ENCODE measurements at places on chromosomes 16 and 17. TPM values are rescaled to one million over a fixed set of nuclear protein-coding genes. Genes with fewer than 3 reads are reported as not detected.

CCL17 gene
- not detected for total RNA-seq

GRCh38 chr17:15036238-15036637 is 228.9 kb downstream of the PMP22 start:
- H3K27me3 ChIP-seq = no peaks in the 10 kb centered on the region
- no peaks in the 10 kb centered on the region for H3K4me1 ChIP-seq
- no peak overlapping the region for H3K27ac ChIP-seq
- H3K4me3 ChIP-seq = no peak overlapping the region

DNA sequence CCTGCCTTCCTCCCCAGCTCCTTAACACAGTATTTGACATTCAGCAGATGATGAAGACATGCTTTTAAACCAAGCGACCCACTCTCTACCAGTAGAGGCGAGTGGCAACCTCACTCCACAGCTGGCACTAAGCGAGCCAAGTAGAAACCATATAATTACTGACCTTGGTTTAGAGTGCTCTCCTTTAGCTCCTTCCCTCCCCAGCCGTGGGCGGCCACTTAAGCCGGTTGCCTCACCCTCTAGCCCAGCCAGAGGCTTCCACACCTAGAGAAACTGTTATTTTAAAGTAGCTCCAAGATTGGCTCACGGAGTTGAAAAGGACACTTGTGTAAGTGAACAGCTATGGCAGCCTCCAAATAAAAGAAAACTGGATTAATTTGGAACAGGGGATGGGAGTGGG is 109.1 kb upstream of the CRHR1 start:
- no peak overlapping the region for H3K27ac ChIP-seq
- no peaks in the 10 kb centered on the region for H3K4me1 ChIP-seq
- DNase-seq = no peak
- no peaks in the 10 kb centered on the region for H3K36me3 ChIP-seq
- no peaks in the 10 kb centered on the region for H3K27me3 ChIP-seq

- no peak for DNase-seq
- peaks cover 10% of the 10 kb centered on the region for H3K4me1 ChIP-seq
- no peak overlapping the region for H3K4me3 ChIP-seq
Observed at GRCh38 chr17:68210570-68211315, 37.1 kb upstream of the AMZ2 start.

- no peaks in the 10 kb centered on the region for H3K36me3 ChIP-seq
- no peak overlapping the region for H3K4me3 ChIP-seq
- DNase-seq = no peak
- H3K27ac ChIP-seq = no peak overlapping the region
Observed at GRCh38 chr16:50197582-50197981, 44.5 kb downstream of the TENT4B start.

DNA sequence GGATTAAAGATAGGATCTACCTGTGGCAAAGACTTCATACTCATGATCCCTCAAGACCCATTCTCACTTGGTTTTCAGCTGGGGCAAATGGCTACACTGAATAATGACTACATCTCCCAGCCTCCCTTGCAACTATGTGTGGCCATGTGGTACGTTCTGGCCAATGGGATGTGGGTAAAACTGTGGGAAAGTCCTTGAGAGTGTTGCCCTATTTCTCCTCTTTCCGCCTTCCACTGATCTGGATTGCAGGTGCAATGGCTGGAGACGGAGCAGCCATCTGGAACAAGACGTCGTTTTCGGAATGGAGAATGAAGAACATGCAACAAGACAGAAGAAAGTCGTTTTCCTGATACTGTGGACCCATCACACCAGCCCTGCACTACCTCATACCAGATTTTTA is 48.5 kb downstream of the HAPSTR1 start:
- H3K27ac ChIP-seq = no peak overlapping the region
- H3K36me3 ChIP-seq = no peaks in the 10 kb centered on the region
- H3K4me3 ChIP-seq = no peak overlapping the region
- H3K4me1 ChIP-seq = peaks cover 5% of the 10 kb centered on the region
- no peaks in the 10 kb centered on the region for H3K27me3 ChIP-seq
- no peak for DNase-seq

NETO2 gene
- 3.1 TPM for total RNA-seq

DNA sequence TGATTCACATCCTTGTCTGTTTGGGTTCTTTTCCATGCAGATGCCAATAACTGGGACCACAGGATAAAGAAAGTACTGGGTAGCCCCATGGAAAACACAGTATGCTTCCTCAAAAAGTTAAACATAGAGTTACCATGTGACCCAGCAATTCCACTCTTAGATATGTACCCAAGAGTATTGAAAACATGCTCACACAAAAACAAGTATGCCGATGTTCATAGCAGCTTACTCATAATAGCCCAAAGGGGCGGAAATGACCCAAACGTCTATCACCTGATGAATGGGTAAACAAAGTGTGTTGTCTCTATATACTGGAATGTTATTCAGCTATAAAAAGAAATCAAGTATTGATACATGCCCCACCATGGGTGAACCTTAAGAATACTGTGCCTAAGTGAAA is 55.4 kb downstream of the CYB5B start:
- H3K4me3 ChIP-seq = no peak overlapping the region
- H3K4me1 ChIP-seq = no peaks in the 10 kb centered on the region
- no peak overlapping the region for H3K27ac ChIP-seq
- no peaks in the 10 kb centered on the region for H3K27me3 ChIP-seq
- DNase-seq = no peak
- no peaks in the 10 kb centered on the region for H3K36me3 ChIP-seq

DNA sequence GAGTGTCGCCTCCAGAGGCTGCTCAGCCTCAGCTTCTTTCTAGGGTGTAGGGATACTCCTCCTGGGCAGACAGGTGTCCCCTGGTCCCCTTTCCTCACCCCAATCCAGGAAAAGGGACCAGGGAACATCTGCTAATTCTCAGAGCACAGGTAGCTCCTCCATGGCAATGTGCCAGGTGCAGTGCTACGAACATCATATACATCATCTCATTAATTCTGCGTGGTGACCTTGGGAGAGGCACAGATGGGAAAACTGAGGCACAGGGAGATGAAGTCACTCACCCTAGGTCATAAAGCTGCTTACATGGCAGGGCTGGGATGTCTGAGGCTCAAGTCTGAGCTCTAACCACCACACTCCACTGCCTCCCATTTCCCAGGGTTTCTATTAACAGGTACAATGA is 11.7 kb downstream of the HDAC5 start:
- peak overlapping the region; percentile 70 for H3K27ac ChIP-seq
- DNase-seq = no peak
- no peak overlapping the region for H3K4me3 ChIP-seq
- no peaks in the 10 kb centered on the region for H3K27me3 ChIP-seq

DNA sequence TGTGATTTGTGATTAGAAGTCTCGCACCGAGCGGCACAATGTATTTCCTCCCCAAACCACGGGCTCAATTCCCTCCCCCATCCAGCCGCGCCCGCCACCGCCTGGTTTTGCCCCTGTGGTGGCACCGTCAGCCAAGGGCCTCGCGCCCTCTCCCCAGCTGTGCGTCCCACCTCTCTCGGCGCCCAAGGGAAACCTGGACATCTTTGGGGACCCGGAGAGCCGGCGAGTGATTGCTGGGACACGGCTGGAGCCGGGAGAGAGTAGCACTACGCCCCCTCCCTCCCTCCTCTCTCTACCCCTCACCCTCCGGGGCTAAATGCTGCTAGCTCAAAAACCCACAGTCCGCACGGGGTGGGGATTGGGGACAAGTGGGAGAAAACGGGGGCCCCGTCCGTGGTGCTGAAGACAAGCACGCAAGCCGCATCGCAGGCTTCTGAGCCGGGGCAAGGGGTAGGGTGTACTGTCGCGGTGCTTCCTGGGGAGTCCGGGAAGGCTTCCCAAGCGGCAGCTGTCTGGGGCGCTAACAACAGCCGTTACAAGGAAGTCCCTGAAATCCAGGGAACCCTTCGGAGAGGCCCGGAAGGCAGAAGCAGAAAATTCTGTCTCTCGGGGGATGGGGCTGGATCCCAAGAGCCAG is 1.4 kb downstream of the CBLN1 start:
- no peak overlapping the region for H3K4me3 ChIP-seq
- H3K27ac ChIP-seq = no peak overlapping the region
- H3K27me3 ChIP-seq = peaks cover 48% of the 10 kb centered on the region
- peaks cover 33% of the 10 kb centered on the region for H3K4me1 ChIP-seq

- no peak overlapping the region for H3K4me3 ChIP-seq
- H3K27ac ChIP-seq = no peak overlapping the region
- H3K36me3 ChIP-seq = no peaks in the 10 kb centered on the region
- DNase-seq = no peak
- H3K4me1 ChIP-seq = peaks cover 28% of the 10 kb centered on the region
- no peaks in the 10 kb centered on the region for H3K27me3 ChIP-seq
Observed at GRCh38 chr17:49890852-49891251, 43.0 kb upstream of the TAC4 start.
